ENCODE measurements at places on chromosomes 6 and 20. TPM values are rescaled to one million over a fixed set of nuclear protein-coding genes. Genes with fewer than 3 reads are reported as not detected.
A peak's percentile ranks its signal among the peaks of the same experiment; 100 is the strongest.

SAMD10 gene
- total RNA-seq, result 4.3 TPM

LY6G6C gene
- 0.66 TPM for total RNA-seq

GDAP1L1 gene
- 0.77 TPM for total RNA-seq

ABT1 gene
- total RNA-seq, result 17.3 TPM

BMP6 gene
- total RNA-seq, result 2.8 TPM

SLC44A4 gene
- total RNA-seq, result 0.29 TPM

MTCH1 gene
- 311 TPM for total RNA-seq

TNXB gene
- total RNA-seq, result 1.8 TPM

POM121L2 gene
- not detected for total RNA-seq

GRCh38 chr6:11411593-11411992, 126.0 kb upstream of the TMEM170B start:
- H3K36me3 ChIP-seq, result no peaks in the 10 kb centered on the region
- no peak overlapping the region for H3K27ac ChIP-seq
- no peaks in the 10 kb centered on the region for H3K27me3 ChIP-seq

GRCh38 chr6:83270971-83271719, 78.0 kb downstream of the RWDD2A start:
- H3K4me3 ChIP-seq, result no peak overlapping the region
- peaks cover 3% of the 10 kb centered on the region for H3K27me3 ChIP-seq
- peak overlapping the region; percentile 6 for H3K27ac ChIP-seq
- peaks cover 14% of the 10 kb centered on the region for H3K4me1 ChIP-seq
- DNase-seq, result peak; percentile 94

GRCh38 chr6:21429291-21429690, 164.3 kb upstream of the SOX4 start:
- no peaks in the 10 kb centered on the region for H3K4me1 ChIP-seq
- H3K27me3 ChIP-seq, result no peaks in the 10 kb centered on the region
- DNase-seq, result no peak
- H3K36me3 ChIP-seq, result no peaks in the 10 kb centered on the region
- no peak overlapping the region for H3K27ac ChIP-seq

DNA sequence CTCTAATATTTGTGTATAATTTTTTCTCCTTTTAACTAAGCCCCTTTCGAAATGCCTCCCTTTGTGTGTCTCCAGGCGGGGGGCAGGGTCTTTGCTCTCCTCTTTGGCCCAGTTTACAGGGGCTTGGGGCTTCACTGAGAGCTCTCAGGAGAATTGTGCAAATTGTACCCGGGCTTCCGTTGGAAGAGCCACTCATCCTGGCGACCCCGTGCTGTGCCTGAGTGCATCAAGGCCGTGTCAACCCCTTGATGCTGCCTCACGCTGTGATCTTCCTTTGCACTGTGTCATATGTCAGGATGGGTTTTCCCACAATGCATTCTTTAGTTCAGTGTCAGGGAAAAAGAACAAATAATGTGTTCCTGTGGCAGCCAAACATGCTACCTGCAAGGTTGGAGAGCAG, 118.0 kb upstream of the POU3F2 start:
- no peak overlapping the region for H3K27ac ChIP-seq
- H3K4me1 ChIP-seq, result no peaks in the 10 kb centered on the region
- no peaks in the 10 kb centered on the region for H3K36me3 ChIP-seq
- no peaks in the 10 kb centered on the region for H3K27me3 ChIP-seq

DNA sequence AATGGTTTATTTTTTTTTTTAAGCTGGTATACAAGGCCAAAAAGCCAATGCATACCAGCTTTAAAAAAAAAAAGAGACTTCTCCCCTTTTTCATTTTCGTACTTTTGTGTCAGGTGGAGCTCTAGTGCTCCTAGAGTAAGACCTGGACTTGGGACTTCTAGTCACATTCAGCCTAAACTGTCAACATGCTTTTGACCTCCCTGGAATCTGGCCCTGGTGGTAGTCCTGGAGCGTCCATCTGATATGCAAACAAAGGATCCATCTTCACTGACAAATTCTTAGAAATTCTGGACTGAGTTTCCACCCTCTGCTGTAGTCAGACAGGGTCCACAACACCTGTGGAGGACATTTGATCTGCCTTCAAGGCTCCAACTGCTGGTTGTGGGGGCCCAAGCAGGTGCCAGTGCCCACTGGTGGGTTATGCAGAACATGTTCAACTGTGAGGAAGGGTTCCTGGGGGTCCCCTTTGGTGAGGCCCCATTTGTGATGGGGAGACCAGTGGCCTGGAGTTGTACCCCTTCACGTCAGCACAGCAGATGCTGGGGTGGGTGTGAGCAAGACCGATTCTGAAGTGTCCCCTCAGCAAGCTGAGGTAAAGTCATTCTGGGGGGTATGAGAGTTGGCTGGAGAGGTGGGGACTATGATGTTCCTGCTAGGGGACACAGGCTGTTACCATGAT, 12.6 kb upstream of the PCMTD2 start:
- H3K36me3 ChIP-seq, result no peaks in the 10 kb centered on the region
- H3K27ac ChIP-seq, result no peak overlapping the region
- no peak overlapping the region for H3K4me3 ChIP-seq
- H3K4me1 ChIP-seq, result no peaks in the 10 kb centered on the region
- no peak for DNase-seq

GRCh38 chr6:17156966-17157365, 55.1 kb downstream of the STMND1 start:
- H3K27ac ChIP-seq, result no peak overlapping the region
- H3K4me3 ChIP-seq, result no peak overlapping the region
- DNase-seq, result no peak
- no peaks in the 10 kb centered on the region for H3K27me3 ChIP-seq
- H3K4me1 ChIP-seq, result no peaks in the 10 kb centered on the region

GRCh38 chr6:17851001-17851719, 136.3 kb downstream of the KIF13A start:
- H3K4me1 ChIP-seq, result peaks cover 18% of the 10 kb centered on the region
- H3K27ac ChIP-seq, result peak overlapping the region; percentile 67
- H3K4me3 ChIP-seq, result no peak overlapping the region
- H3K27me3 ChIP-seq, result no peaks in the 10 kb centered on the region

DNA sequence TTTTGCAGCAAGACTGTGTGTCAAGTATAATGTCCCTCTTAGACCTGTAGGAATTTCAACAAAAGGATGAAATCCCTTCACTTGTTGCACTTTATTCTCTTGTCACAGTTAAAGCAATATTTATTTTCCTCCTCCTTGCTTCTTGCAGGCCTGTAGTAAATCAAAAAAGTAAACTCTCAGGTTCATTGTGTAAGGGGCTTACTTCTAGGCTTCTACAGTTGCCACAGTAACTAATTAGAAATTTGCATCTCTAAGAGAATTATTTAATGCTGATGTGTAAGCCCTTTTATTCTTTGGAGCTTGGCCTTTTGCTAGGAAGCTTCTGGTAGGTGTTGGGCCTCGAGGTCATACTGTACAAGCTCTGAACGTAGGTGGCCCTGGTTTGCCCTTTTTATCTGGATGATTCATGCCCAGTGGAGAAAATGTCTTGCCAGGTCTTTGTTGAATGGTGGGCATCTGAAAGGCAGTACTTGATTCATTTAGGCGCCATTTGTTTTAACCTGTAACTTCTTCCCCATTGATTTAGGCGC, 47.4 kb upstream of the OLIG3 start:
- H3K4me1 ChIP-seq, result no peaks in the 10 kb centered on the region
- H3K4me3 ChIP-seq, result no peak overlapping the region
- no peak overlapping the region for H3K27ac ChIP-seq
- no peaks in the 10 kb centered on the region for H3K27me3 ChIP-seq

- no peak overlapping the region for H3K4me3 ChIP-seq
- no peaks in the 10 kb centered on the region for H3K27me3 ChIP-seq
- peaks cover 27% of the 10 kb centered on the region for H3K4me1 ChIP-seq
- H3K27ac ChIP-seq, result peak overlapping the region; percentile 49
- DNase-seq, result peak; percentile 58
- no peaks in the 10 kb centered on the region for H3K36me3 ChIP-seq
These were observed 105.8 kb upstream of the SUPT3H start for GRCh38 chr6:45483501-45483900.

- no peak overlapping the region for H3K27ac ChIP-seq
- no peak overlapping the region for H3K4me3 ChIP-seq
- no peaks in the 10 kb centered on the region for H3K36me3 ChIP-seq
- H3K4me1 ChIP-seq, result no peaks in the 10 kb centered on the region
- DNase-seq, result no peak
- H3K27me3 ChIP-seq, result no peaks in the 10 kb centered on the region
These were observed 226.4 kb downstream of the GMDS start for GRCh38 chr6:2019051-2019450.

DNA sequence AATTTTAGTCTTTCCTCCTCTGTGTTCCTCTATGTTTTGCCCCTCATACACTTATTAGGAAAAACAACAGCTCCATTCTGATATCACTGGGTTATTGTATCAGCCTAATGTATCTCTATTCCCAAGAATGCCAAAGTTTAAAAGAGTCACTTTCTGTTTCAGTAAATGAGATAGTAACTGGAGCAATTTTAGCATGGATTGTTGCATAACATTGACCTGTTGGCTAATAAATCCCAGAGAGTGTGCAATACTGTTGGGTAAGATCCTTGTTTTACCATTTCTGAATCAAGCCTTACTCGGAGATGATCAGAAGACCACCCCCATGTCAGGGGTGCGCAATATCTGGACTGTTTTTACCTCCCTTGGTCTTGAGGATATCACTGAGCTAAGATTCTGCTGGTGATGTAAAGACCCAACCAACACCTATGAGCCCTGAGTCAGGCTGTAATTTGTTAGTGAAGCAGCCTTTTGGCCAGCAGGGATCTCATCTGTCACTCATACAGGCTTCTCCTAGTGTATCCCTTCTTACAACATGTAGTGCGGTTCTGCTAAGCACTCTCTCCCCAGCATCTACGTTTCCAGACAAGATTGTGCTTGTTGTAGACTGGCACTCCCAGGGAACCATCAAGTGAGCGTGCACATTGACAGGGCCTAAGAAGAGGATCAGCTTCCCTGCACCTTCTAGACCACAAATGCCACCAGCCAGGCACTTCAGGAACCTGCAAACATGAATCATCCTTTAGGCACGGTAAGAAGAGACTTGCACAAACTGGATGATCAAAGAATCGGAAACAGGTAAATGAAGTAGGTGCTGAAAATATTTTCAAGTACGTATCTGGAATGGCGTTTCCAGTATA, 11.5 kb upstream of the IPCEF1 start:
- DNase-seq, result no peak
- H3K27ac ChIP-seq, result no peak overlapping the region
- no peaks in the 10 kb centered on the region for H3K4me1 ChIP-seq
- no peaks in the 10 kb centered on the region for H3K36me3 ChIP-seq

- H3K36me3 ChIP-seq, result no peaks in the 10 kb centered on the region
- H3K4me3 ChIP-seq, result no peak overlapping the region
- no peak for DNase-seq
- H3K27me3 ChIP-seq, result no peaks in the 10 kb centered on the region
These were observed 21.1 kb downstream of the ZNF292 start for GRCh38 chr6:87176493-87176892.

- H3K27me3 ChIP-seq, result no peaks in the 10 kb centered on the region
- H3K27ac ChIP-seq, result no peak overlapping the region
- H3K4me1 ChIP-seq, result no peaks in the 10 kb centered on the region
- no peaks in the 10 kb centered on the region for H3K36me3 ChIP-seq
These were observed 86.2 kb downstream of the LAMP5 start for GRCh38 chr20:9600562-9600961.

DNA sequence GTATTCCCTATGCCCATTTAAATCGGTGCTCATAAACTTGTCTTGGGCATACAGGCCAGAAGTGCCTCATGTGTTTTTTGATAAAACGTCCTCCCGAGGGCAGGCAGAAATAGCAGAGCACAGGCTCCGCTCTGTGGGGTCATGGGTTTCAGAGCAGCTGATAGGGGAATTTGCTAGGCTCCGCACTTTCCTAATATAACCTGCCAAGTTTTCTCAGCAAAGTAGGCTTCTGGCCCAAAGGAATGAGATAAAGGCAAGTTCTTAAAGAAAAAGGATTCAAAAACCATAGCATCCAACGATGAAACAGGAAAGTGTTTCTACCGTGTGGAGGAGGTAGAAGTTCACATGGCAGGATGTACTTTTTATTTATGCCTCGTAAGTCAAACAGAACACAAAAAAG, 69.8 kb upstream of the RALGAPA2 start:
- DNase-seq, result no peak
- H3K4me3 ChIP-seq, result no peak overlapping the region
- H3K36me3 ChIP-seq, result no peaks in the 10 kb centered on the region
- no peak overlapping the region for H3K27ac ChIP-seq

DNA sequence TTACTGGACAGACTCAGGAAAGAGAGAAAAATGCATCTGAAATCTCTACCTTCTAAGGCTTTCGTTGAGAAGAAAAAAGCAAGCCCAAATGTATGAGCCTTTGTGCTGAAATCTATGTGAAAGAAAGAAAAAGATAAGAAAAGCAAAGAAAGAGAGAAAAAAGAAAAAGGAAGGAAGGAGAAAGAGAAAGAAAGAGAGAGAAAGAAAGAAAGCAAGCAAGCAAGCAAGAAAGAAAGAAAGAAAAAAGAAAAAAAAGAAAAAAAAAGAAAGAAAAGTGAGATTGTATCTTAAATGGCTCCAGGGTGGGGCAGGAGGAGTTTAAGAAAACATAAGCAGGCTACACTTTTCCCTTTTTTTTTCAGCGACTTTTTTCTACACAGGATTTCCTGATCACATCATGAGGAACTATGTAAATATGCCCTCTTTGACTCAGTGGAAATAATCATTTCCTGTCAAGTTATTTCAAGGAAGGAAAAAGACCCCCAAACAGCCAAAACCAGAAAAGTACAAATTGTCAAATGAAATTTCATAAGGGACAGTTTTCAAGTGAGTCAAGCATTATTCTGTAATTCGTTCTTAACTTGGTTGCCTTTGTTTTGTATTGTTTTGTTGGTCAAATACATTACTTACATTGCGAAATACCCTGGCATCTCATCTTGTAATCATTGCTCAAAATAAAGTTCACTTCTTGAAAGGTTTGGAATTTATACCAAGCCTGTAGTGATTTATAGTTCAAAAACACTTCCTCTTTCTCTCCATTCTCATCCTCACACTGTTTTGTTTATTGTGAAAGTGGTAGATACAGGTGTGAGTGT, 79.5 kb upstream of the RNF217 start:
- DNase-seq, result peak; percentile 31
- no peaks in the 10 kb centered on the region for H3K36me3 ChIP-seq
- H3K27me3 ChIP-seq, result no peaks in the 10 kb centered on the region
- peaks cover 5% of the 10 kb centered on the region for H3K4me1 ChIP-seq
- H3K4me3 ChIP-seq, result no peak overlapping the region

DNA sequence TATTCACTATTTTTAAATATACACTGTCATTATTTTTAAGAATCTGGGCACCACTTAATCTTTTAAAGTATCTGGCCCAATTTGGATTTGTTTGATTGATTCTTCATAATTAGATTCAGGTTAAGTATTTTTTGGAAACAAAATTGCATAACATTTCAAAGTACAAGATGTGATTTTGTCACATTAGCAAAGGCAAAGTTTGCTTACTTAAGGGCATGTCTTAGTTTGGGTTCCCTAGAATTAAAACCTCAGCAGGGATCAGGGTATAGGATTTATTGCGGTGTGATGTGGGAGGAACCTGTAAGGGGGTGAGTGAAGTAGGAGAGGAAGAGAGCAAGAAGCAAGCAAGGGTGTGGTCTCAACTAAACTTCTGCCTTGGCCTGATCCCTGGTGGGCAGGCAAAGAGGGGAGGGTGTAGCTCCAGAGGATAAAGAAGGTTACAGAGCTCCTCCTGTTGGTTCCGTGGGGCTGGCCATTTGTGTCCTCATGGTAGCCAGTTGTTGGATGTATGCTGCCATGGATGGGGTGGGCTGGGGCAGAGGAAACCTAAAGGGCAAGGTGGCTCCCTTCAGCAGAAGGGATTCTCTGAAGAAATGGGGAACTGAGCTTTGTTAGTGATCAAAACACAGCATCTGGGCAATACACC, 668.7 kb upstream of the SLC35B3 start:
- no peak overlapping the region for H3K4me3 ChIP-seq
- DNase-seq, result no peak
- no peaks in the 10 kb centered on the region for H3K36me3 ChIP-seq

- no peak overlapping the region for H3K4me3 ChIP-seq
- no peak overlapping the region for H3K27ac ChIP-seq
- no peak for DNase-seq
- no peaks in the 10 kb centered on the region for H3K36me3 ChIP-seq
- no peaks in the 10 kb centered on the region for H3K27me3 ChIP-seq
These were observed 16.9 kb upstream of the MLIP start for GRCh38 chr6:54094293-54094692.
